Omental fat pad (tissue), 4 donors: ENCODE measurements at places on chromosomes 7 and 10.

GRCh38 chr7:90320801-90321494 lies at the start of gene FAM237B:
TSS of gene FAM237B (minus strand) at chr7:90321304. CDS start at chr7:90319748, 1,556 bp downstream.
- no peak for DNase-seq

- DNase-seq, result no peak
These were observed 1.1 kb upstream of the ZNF467 start for GRCh38 chr7:149774237-149775175.

- DNase-seq, result no peak
These were observed 47.8 kb downstream of the CDHR3 start for GRCh38 chr7:106010866-106011265.

GRCh38 chr7:87398446-87398845 lies 53.0 kb downstream of the CROT start:
- no peak for DNase-seq

DNA sequence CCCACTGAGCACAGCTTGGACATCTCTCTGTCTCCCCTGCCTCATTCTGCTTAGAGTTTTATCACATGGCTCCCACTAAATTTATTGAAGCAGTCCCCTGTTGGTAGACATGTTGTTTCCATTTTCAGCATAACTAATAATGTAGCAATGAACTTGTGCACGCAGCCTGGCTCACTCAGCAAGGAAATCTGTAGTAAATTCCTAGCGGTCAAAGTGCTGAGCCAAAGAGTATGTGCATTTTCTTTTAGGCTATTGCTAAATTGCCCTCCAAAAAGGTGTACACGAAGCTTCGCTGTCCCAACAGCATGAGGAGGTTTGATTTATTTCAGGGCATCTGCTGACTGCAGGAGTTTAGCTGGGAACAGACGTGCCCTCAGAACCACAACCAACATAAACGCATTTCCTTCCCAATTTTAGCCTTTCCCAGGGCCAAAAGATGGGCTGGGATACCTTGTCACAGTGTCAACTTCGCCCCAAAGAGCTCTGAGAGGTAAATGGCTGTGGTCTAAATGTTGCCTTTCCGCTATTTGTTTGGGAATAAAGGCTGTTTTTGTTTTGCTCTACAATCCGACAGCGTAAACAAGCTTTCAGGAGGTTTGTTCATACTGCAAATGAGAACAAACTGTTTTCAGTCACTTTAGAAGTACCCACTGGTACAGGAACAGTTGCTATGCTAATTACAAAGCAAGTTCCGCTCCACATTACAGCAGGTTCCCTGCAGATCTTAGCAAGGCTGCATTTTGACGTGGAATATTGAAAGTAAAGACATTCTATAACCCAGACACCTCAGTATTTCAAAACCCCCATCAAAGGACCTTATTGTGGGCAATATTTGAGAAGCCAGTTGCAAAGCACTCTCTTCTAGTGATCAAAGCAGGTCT lies 16.8 kb downstream of the VSIR start:
- no peak for DNase-seq

- DNase-seq, result no peak
These were observed 173.6 kb downstream of the PRKCQ start for GRCh38 chr10:6406220-6407033.

GRCh38 chr7:156892081-156892800 lies 742 bp downstream of the LMBR1 start:
- no peak for DNase-seq

DNA sequence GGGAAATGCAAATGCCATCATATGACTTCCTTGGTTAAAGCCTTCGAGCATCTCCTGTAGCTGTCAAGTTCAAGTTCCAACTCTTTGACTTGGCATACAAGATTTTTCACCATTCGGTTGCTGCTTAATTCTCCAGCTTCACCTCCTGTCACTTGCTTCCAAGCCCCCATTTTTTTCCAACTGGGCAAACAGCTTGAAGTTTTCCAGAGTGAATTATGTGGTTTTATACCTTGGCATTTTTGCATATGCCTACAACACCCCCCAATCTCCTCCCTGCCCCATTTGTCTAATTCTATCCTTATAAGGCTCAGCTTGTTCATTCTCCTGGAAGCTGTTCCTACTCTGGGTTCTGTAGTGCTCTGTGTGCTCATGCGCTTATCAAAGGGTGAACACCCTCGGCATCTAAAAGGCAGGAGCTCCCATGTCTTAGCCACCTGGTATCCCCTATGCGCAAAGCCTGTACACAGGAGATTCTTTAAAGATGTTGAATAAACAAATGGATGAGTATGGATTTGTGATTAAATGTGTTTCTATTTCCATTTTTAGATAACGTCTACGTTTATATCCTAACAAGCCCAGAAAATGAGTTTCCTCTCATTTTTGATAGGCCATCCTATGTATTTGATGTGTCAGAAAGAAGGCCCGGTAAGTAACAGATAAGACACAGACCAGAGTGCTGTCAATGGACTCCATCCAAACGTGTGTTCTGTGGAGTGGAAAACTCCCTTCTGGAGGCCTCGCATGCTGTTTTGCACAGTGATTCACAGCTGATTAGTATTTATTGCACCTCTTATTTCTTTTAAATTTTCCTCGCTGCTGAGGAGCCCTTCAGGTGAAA lies 52.5 kb downstream of the CDHR3 start:
- no peak for DNase-seq

DNA sequence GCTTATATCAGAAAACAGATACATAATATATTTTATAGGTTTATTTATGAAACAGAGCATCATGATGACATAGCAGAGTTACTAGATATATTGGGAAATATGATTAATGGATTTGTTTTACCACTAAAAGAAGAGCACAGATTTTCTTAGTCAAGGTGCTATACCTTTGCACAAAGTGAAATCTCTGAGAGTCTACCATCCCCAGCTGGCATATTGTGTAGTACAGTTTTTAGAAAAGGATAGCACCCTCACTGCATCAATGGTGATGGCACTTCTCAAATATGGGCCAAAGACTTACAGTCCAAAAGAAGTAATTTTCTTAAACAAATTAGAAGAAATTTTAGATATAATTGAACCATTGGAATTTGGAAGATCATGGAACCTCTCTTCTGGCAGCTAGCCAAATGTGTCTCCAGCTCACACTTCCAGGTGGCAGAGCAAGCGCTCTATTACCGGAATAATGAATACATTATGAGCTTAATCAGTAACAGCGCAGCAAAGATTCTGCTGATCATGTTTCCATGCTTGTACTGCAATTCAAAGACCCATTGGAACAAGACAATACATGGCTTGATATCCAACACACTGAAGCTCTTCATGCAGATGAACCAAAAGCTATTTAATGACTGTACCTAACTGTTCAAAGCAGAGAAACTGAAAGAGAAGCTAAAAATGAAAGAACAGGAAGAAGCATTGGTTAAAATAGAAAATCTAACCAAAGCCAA lies 21.9 kb upstream of the CREB3L2 start:
- no peak for DNase-seq

DNA sequence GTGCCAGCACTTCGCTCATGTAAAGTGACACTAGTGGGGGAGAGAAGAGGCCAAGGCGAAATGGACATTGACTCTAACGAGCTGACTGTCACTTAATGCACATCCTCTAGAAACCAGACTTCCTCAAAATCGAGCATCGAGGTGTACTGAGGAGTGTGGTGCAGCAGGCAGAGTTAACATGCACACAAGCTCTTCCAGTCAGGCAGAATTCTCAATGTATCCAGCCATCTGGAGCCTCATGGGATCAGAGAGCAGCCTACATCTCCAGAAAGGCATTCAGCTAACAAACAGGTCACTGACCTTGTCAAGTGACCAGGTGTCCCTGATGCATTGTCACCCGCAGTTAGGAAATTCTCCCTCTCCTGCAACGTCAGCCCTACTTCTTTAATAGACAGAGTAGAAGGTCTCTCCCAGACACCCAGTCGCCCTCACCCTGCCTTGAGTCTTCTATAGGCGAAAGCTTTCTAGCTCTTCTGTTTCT lies 259.8 kb upstream of the AOAH start:
- DNase-seq, result no peak

DNA sequence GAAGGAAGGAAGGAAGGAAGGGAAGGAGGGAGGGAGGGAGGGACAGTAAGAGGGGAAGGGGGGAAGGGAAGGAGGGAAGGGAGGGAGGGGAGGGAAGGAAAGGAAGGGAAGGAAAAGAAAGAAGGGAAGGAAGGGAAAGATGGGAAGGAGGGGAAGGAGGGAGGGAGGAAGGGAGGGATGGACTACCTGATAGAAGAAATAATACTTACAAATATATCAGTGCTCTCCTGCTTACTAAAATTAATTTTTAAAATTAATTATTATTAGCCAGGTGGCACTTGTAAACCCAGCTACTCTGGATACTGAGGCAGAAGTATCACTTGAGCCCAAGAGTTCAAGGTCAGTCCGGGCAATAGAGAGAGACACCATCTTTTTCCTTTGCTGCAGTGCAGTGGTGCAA lies 18.5 kb downstream of the ZC3HC1 start:
- DNase-seq, result no peak

DNA sequence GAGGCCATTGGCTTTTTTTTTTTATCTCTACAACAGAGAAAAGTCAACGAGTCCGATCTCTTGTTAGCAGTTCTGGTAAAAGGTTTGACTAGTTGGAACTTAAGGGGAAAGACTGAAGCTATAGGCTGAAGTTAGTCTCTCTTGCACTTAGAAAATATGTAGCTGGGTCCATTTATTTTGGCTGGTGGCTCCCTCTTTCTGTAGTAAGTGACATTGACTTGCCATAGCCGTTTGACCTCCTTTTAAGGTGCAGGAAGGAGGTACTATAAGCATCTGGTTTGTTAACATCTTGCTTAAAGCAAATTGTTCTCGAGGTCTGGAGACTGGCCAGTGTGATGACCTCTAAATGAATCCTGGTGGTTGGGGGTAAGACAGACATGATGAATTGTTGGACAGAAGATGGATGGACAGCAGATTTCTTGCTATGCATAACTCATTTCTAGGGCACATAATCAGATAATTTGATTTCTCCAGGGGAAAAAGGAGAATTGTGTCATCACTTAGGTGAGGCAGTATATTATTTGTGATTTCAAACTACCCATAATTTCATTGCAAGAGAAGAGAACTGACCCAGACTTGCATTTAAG lies 356.3 kb upstream of the GALNT17 start:
- DNase-seq, result no peak

GRCh38 chr10:93613126-93613525 lies 789 bp downstream of the PDE6C start:
- no peak for DNase-seq

DNA sequence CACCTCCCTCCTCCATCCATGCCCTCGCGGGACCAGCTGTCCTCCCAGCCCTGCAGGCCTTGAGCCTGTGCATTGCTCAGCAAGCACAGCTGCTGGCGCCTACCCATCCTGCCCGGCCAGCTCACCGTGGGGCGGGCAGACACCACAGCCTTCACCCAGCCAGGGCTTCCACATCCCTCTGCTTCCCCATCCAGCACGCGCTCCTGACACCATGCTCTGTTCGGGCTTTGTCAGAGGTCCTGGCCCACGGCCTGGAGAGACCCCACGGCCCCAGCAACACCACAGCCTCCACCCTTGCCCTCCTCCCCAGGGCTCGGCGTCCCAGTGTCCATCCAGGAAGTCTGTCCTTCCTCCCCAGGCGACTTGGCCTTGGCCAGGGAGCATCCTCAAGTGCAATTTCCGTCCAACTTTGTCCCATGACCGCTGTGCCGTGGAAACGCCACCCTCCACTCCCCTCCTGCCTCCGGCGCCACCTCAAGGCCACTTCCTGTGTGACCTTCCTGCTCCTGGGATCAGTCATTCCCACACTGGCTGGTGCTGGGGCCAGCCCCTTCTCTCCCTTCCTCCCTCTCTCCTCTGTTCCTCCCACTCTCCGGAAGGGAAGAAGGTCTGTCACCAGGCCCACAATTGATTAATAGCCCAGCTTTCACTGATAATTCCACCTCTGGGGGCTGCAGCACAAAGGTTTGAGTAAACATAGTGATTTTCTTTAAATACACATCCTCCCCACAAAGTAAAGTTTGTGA lies 71.5 kb upstream of the SMNDC1 start:
- no peak for DNase-seq

- DNase-seq, result no peak
These were observed 26.1 kb downstream of the SVIL start for GRCh38 chr10:29608476-29609301.

- DNase-seq, result no peak
These were observed at the start of gene PDLIM1 for GRCh38 chr10:95290461-95291364. TSS of gene PDLIM1 (minus strand) at chr10:95291003. CDS start at chr10:95290915, 88 bp downstream.

DNA sequence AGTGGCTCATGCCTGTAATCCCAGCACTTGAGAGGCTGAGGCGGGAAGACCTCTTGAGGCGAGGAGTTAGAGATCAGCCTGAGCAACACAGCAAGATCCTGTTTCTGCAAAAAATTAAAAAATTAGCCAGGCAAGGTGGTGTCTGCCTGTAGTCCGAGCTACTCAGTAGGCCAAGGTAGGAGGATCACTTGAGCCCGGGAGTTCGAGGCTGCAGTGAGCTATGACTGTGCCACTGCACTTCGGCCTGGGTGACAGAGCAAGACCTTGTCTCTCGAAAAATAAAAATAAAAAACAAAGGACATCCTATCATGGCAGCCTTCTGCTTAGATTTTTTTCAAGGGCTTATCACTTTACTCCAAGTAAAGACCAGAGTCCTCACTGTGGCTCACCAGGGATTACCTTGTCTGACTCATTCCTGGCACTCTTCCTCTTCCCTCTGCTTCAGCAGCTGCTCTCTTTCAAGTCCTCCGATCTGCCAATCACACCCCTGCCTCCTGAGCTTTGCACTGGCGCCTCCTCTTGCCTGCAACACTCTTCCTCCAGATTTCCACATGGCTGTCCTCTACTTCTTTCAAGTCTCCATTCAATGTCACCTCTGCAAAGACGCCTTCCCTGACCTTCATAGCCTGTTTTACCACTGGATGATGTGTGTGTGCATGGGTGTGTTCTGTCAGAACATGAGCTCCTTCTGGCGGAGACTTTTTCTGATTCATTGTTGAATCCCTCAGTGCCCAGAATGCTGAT lies 7.7 kb downstream of the PRTFDC1 start:
- no peak for DNase-seq

DNA sequence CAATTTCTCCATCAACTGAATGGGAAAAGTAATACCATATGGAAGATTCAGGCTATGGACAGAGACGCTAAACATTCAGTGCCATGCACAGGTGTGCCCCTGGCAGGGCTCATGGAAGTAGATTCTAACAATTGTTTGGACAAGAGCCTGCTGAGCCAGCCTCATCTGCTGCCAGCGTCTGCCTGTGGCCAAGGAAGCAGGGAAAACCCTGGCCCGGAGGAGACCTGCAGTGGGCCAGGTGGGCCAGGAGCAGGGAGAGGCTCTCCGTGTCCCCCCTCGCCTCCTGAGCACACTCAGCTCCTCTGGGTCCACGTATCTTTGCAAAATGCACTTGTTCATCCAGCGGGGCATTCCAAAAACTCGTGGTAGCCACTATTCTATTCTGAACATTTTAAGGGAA lies 130.1 kb downstream of the TCERG1L start:
- no peak for DNase-seq
